ENCODE measurements at places on chromosomes 7 and 10.

DNA sequence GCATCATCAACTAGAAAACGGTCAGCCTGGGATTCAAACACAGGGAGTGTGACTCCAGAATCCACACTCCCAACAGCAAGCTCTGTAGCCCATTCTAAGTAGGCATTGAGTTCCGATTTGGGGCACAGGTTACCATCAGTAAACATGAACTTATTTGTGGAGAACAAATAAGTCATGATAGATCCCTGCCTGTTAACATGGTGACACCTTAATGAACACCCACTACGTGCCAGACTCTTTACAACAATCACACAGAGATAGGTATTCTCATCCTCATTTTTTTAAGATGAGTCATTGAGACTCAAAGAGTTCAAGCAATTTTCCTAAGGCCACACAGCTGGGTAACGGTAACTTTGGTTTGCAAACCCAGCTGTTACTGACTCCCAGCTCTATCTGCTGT lies 91.5 kb downstream of the LYZL2 start:
- DNase-seq: no peak

- no peak for DNase-seq
These were observed 126.1 kb upstream of the EFCAB10 start for GRCh38 chr7:105707381-105707780.

GRCh38 chr10:102007796-102008195 lies 48.2 kb downstream of the ARMH3 start:
- no peak for DNase-seq

- peak; percentile 53 for DNase-seq
These were observed 126.5 kb downstream of the CUBN start for GRCh38 chr10:17003151-17003550.

GRCh38 chr10:121613456-121613855 lies 15.2 kb upstream of the FGFR2 start:
- no peak for DNase-seq

- DNase-seq: no peak
These were observed 348.0 kb downstream of the SUGCT start for GRCh38 chr7:40482845-40483244.

DNA sequence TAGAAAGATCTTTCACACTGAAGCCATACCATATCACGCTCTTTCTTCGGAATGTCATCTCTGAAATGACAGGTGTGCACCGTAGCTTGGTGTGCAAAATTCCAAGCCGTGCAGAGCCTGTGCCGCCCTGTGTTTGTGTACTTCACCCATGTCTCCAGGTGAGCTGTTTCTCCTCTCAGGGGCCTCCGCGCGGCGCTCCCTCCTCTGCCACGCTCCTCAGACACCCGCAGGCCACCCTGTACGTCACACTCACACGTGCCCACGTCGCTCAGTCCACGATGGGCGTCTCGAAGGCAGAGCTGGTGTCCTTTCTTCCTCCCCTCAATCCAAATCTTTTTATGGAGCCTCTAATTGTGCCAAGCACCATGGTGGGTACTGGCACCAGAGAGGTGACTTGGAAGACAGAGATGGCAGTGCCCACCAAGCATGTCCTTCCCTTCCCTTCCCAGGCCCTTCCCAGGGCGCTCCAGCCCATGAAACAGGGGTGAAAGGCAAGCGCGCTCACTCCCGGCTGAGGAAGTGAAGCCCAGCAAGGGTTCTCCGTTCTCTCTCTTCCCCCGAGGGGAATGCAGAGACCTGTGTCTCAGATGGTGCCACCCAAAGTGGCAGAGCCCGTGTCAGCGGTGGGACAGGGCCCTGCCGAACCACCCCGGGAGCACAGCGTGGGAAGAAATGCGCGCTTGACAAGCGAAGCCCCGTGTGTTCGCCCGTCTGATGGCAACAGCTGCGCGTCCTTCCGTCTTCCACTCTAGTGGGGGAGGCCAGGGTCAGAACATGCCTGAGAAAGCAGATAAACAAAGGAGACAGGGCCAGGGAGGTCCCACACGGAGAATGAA lies 292.5 kb upstream of the SHH start:
- DNase-seq: no peak

GRCh38 chr7:83672157-83672556 lies 23.2 kb upstream of the SEMA3E start:
- DNase-seq: no peak

DNA sequence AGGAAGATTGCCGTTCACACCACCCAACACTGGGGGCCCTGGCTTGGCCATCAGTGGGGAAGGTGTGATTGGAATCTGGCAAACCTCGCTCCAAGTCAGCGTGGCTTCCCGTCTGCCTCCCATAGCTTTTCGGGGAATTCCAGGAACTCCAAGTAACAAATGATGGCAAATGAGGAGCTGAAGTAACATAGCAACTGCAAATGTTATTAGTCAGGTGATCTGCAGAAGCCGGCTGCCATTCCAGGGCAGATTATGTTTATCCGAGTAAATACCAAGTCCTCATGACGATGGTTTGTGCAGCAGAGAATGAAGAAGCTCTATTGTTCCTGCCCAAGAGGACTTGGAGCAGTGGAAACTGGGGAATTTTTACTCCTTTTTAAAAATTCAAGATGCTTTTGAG lies 270.5 kb upstream of the PODXL start:
- no peak for DNase-seq

DNA sequence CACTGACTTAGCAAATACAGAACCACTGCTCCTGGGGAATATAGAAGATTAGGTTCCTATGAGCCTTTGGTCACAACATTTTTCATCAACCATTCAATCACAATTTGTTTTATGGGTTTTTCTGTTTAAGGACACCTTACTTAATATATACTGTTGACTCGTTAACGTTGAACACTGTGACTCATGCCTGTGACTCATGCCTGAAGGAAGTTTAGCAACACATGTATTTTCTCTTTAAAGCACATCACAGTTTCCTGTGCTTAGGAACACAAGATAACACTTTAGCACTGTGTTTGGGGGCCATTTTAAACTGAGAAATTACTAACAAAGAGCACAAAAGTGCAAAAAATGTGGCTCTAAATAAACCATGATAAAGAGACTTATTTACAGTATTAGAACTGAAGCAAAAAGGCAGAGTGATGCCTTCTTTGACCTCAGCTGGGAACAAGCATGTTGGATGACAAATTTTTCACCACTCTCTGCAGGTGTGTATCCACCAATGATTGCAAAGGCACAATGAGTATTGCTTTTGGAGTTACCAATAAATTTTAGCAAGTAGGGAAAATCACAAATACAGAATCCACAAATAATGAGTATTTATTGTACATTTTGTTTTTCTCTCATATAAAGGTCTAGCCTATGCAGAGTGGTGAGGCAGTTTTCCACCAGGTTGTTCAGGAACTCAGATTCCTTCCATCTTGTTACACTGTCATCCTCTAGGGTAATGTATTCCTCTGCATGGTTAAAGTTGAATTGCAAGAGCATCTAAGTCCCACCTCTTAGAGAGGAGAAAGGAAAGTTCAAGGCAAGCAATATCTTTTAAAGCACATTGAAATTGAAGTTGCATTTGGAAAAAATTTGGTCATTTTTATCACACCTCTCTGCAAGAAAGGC lies 7.3 kb downstream of the FGFBP3 start:
- peak; percentile 41 for DNase-seq

DNA sequence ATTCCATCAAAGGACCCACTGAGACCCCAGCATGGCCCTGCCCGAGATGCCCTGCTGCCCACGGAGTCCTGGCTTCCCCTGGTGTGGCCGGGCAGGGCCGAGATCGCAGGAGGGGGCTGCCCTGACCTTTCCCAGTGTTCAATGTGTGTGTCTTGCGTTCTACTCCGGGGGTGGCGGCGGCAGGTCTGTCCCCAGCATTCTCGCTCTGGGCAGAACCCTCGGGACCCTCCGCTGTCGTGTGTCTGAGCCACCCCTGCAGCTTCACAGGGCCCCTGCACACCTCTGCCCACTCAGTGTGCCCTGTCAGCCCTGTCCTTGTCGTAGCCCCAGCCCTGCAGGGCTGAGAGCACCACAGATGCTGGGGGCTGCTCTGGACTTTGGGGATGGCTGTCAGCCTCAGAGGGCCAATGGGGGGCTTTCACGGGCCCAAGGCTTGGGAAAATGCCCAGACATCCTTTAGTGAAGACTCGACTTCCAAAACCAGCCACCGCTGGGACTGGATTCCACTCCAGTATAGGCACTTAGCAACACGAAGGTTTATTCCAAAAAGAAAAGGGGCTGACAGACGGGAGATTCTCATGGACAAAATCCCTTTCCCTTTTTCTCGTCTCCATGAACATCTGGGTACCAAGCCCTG lies 30.0 kb upstream of the KNDC1 start:
- DNase-seq: no peak

DNA sequence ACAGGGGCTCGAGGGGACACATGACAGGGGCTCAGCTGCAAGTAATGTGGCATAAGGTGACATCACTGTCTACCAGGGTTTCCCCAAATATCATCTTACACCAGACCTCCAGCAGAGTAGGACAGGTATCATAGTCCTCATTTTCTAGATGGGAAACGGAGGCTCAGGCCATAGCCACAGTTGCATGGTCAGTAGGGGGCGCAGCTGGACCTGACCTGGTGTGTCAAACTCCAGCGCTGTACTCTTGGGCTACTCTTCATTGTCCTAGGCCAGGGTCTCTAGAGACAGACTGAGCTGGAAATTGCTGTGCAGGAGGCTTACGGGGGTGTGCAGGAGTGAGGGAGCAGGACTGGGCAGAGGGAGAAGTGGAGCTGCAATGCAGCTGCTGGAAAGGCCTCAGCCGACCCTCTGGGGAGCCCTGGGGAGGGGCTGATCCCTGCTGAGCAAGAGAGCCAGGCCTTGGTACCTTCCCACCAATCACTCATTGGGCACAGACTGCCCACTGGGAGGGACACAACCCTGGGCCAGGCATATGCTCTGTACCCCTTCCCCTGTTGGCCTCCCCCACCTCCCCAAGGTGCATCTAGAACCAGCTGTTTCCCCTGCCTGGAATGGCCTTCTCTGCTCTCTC lies 89.9 kb downstream of the CDH23 start:
- no peak for DNase-seq

DNA sequence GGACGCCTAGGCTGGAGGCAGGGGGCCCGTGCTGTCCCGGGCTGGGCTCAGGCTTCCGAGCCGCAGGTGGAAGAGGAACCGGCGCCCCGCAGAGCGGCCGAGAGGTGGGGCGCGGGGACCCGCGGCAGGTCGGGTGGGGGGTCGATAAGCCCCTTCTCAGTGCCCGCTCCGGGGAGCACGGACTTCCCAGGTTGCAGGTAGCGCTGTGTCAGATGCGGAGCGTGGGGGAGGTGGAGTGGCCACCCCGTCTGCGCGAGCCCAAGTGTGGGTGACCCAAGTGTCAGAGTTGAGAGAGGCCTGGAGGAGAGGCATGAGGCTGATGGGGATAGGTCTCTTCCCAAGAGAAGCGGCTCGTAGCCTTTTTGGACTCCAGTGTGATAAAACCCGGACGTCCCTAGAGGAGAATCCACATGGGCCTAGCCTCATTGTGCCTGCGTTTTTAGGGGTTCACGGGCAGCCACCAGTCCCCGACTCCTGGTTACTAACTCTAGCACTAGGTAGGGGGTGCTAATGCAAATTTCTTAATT lies 580 bp downstream of the EEPD1 start:
- peak; percentile 21 for DNase-seq

DNA sequence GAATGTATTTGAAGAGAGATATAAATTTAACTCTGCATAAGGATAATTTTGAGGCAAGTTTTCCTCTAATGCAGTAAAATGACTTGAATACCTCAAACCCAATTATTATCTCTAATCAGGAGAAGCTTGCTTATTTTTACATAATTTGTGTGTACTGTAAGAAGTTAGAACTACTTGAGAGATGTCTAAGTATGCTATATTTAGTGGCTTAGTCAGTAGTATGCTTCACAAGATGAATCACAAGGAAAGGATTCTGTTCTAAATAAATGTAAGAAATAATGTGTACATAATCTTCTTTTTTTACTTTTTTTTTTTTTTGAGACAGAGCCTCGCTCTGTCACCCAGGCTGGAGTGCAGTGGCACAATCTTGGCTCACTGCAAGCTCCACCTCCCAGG lies 13.7 kb downstream of the PHTF2 start:
- no peak for DNase-seq

- no peak for DNase-seq
These were observed 144.4 kb downstream of the INSYN2A start for GRCh38 chr10:127052001-127052400.

DNA sequence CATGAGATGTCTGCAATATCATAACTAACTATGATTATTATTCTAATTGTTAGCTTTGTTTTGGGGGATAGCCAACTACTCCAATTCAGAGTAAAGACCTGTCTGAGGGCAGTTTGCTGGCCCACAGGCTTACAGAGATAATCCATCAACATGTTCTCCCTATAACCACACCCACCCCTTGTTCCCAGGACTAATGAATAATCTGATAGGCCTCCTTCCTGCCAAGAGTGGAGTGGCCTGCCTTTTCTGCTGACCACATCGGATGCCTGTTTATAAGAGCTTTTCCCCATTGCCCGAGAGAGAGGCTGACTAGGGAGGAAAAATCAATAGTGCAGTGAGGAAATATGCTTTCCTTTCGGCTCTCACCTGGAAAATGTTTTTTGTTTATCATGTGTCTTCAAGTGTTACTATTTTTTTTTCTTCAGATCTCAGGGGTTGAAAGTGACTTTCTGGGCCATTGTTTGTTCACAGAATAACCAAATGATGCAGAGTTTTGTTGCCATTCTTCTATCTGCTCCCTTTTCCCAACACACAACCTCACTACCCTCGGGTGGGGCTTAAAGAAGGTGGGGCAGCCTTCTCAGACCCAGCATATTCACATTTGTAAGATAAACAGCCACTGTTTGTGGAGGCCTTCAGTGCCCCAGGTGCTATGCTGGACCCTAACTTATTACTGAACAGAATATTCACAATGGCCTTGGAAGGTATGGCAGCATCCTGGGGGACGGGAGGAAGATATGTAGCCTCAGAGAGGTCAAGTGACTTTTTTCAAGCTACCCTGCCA lies 38.4 kb downstream of the PLPP4 start:
- no peak for DNase-seq

- DNase-seq: no peak
These were observed 11.3 kb upstream of the TRDMT1 start for GRCh38 chr10:17212802-17213221.

- DNase-seq: no peak
These were observed 12.3 kb downstream of the CAV2 start for GRCh38 chr7:116511552-116512519.

DNA sequence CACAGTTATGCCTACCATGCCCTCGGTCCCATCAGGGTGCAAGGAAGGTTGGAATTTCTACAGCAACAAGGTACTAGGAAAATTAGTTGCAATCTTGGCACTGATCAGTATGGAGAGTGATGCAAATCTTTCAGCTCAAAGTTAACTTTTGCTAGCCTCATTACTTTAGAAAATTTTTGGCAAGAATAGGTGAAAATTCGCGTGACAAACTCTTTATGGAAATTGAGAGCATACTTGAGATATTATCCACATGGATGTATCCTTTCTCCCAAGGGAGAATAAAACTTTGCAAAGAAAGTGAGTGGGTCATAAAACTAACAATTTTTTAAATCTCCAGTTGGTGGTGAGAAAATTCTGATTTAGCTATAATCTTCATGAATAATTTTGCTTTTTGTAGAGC lies 71.1 kb upstream of the SLC39A12 start:
- no peak for DNase-seq

- DNase-seq: no peak
These were observed 123.7 kb downstream of the MPP7 start for GRCh38 chr10:28179006-28179742.
